Activated CD4-positive, alpha-beta T cell treated with anti-CD3 and anti-CD28 coated beads, Interleukin-2, amount 50 U/mL, for 1 hour (primary cell): ENCODE measurements at places on chromosomes 11 and 22.

GRCh38 chr11:36306888-36307287, 10.8 kb downstream of the PRR5L start:
- no peak for DNase-seq

DNA sequence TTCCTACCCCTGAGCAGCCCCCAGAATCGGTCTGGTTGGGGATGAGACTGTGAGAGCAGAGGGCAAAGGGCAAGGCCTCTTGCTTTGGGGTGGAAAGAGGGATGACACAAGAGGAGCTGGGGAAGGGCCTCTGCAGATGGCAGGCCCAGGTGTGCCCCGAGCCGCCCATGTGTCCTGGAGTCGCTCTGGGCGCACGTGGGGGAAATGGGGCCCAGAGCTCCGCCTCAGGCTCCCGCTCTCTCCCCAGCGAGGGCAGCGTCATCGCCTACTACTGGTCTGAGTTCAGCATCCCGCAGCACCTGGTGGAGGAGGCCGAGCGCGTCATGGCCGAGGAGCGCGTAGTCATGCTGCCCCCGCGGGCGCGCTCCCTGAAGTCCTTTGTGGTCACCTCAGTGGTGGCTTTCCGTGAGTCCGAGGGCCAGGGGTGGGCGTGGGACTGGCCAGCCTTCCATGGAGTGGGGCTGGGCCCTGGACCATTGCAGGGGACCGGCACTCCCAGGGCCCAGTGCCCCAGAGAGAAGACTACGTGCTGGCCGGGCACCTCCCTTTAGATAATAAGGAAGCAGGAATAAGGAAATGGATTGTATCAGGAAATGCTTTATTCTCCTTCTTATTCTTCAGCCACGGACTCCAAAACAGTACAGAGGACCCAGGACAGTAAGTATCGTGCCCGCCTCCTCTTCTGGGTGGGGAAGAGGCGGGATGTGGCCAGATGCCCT, 30.1 kb downstream of the ST14 start:
- DNase-seq: no peak

- no peak for DNase-seq
These were observed 40.2 kb upstream of the MTNR1B start for GRCh38 chr11:92929246-92929645.

DNA sequence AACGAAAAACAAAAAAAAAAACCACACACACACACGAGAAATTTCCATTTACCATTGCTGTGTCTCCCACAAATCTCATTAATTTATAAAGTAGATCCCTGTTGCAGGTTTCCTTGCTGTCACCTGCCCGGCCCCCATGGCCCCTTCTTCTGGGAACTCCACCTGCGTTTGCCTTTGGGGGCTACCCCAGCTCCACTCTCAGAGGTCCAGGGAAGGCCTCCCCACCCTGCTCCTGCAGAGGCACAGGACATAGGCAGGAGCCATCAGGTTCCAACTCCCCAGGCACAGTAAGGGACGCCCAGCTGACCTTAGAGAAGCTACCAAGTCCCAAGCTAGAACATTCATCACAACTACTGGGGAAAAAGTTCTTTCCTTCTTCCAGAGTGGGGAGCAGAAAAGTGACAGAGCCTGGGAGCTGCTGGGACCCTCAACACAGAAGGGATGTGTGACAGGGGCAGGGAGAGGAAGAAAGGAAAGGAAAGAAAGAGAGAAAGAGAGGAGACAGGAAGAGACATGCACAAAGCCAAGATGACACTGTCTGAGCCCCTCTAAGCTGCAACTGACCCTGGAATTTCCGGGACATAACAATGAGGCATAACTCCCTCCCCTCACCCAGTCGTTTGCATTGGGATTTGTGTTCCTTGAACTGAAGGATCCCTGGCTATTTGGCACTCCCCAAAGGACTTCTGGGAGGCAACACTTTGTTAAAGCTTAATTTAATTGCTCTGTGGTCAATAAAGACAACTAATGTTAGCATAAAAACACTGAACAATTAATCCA, 175.7 kb downstream of the SHANK2 start:
- DNase-seq: no peak

GRCh38 chr11:119359365-119360214, 13.1 kb upstream of the MFRP start:
- DNase-seq: no peak
